ENCODE measurements at places on chromosomes 6 and 20. TPM values are rescaled to one million over a fixed set of nuclear protein-coding genes. Genes with fewer than 3 reads are reported as not detected.

SLC18B1 gene
- 6.4 TPM for total RNA-seq

VGLL2 gene
- not detected for total RNA-seq

ZSCAN31 gene
- total RNA-seq: 4.2 TPM

PTGIS gene
- total RNA-seq: 1.6 TPM

SRXN1 gene
- 71.2 TPM for total RNA-seq
